SIG-M5 (cell line): ENCODE measurements at places on chromosomes 1 and 21.
A peak's percentile ranks its signal among the peaks of the same experiment; 100 is the strongest.

DNA sequence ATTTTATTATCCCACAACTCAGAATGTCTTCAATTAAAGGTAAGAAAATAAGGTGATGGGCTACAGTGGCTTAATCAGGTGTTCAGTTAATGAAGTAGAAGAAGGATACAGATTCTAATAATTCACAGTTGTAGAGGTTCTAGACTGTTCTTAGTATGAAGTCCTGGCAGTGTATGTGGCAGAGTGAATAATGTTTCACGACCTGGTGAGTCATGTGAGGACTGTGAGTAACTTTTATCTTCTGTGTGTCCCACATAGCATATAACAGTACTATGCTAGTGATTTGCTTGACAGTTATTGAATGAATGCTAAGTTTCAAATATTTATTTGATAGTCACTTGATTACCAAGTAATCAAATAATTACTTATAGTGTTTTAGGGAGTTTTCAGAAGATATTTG, 20.0 kb downstream of the SLC16A4 start:
- no peak for DNase-seq

- DNase-seq: no peak
Observed at GRCh38 chr1:110328274-110328673, 10.9 kb upstream of the RBM15 start.

GRCh38 chr1:223349241-223349640, 14.7 kb downstream of the SUSD4 start:
- no peak for DNase-seq

DNA sequence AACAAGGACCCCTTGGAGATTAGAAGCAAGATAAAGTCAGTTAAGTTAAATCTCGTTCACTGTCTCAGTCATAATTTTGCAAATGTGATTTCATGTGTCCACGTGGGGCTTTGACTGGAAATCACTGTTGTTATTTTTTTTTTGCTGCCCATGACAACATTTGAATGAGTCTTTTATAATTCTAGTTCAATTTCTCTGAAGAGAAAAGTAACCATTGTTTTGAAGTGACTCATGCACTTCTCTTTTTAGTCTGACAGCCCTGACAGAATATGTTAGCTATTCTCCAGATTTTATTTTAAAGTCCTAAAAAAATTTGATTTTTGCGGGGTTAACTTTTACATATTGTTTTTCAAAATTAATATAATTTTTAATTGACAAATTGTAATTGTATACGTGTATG, 30.7 kb upstream of the NLRP3 start:
- DNase-seq: no peak

GRCh38 chr1:72366466-72366865, 84.1 kb upstream of the NEGR1 start:
- peak; percentile 42 for DNase-seq
